ENCODE measurements at places on chromosomes 3 and 15.

- DNase-seq, result no peak
Observed at GRCh38 chr3:111548092-111548491, 6.1 kb downstream of the CD96 start.

GRCh38 chr15:69457304-69458280 lies 5.0 kb downstream of the RPLP1 start:
- no peak for DNase-seq

DNA sequence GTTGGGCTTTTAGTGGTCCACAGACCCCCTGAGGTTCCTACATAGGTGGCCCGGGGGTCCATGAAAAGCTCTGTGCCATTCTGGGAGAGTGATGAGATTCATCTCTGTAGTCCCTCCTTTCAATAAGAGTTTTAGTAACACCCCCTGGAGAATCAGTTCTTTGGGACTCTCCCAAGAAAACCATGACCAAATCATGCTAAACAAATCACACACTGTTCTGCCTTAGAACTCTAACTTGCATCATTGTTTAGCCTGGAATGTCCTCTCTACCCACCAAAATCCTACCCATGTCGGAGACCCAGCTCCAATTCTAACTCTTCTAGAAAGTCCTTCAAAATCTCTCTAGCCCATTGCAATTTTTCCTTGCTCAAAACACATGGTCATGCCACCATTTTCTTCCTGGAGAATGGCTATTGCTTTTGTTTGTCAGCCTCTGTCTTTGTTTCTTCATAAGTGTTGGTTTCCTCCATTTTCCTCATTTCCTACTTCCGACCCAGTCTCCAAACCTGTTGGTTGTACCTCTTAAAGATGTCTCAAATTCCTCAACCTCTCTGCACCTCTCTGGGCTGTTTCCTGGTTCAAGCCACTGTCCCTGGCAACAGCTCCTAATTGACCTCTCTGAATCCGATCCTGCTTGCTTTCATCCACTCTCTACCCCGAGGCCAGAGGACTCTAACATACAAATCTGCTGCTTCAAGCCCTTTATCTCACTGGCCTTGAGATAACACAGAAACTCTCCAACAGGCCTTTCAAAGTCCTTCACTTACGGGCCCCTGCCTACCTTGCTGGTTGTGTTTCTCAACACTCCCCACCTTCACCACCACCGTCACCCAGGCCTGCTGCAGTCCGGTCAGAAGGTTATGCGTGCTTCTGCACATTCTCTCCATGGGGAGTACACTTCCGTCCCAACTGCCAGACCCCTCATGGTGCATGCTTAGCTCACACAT lies 23.7 kb downstream of the CYP19A1 start:
- no peak for DNase-seq

DNA sequence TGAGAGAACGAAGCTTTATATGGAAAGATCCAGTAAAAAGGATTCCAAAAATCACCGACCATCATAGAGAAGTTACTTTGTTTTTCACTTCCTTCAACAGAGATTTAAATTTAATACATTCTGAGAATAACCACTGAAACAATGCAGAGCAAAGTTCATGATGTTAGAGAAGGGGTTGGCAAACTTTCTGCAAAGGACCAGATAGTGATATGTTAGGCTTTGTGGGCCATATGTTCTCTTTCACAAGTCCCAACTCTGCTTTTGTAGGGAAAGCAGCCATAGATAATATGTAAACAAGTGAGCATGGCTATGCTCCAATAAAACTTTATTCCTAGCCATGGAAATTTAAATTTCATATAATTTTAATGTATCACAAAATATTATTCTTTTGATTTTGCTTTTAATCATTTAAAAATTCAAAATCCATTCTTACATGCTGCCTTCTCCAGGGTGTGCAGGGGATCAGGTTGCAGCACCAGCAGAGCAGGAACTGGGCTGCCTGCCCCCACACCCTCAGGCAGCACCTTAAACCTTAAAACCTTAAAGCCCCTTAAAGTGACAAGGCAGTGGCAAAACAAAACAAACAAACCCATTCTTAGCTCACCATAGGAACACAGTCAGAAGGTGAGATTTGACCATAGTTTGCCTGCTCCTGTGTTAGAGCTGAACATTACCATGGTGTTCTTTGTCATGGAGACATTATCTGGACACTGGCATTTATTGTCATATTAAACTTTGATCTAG lies 16.9 kb upstream of the IGSF10 start:
- DNase-seq, result no peak

DNA sequence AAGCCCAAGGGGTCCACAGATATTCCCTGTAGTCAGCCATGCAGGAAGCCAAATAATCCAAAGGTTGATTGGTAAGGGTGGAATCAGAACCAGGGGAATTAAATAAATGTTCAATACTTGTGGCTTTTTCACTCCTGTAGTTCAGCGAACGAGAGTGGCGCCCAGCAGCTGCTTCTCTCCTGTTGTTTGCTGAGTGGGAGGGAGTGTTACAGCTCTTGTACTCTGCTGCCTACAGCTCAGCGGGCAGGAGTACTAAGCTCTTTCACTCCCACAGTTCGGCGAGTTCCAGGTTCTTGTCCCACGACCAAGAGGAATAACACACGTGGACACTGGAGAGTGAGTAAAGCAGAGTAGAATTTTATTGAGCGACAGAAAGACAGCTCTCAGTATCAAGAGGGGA lies 105.9 kb downstream of the MOBP start:
- no peak for DNase-seq

GRCh38 chr3:12165909-12166308 lies 7.2 kb upstream of the TIMP4 start:
- no peak for DNase-seq
